ENCODE measurements at places on chromosomes 5 and 9. TPM values are rescaled to one million over a fixed set of nuclear protein-coding genes. Genes with fewer than 3 reads are reported as not detected.

Gene UBE2QL1
- 0.86 TPM for total RNA-seq

Gene FAM219A
- total RNA-seq = 3.1 TPM

Gene KLF4
- total RNA-seq = 4.6 TPM

Gene PCDHGA3
- total RNA-seq = 0.54 TPM
